ENCODE measurements at places on chromosomes 3 and 15.

DNA sequence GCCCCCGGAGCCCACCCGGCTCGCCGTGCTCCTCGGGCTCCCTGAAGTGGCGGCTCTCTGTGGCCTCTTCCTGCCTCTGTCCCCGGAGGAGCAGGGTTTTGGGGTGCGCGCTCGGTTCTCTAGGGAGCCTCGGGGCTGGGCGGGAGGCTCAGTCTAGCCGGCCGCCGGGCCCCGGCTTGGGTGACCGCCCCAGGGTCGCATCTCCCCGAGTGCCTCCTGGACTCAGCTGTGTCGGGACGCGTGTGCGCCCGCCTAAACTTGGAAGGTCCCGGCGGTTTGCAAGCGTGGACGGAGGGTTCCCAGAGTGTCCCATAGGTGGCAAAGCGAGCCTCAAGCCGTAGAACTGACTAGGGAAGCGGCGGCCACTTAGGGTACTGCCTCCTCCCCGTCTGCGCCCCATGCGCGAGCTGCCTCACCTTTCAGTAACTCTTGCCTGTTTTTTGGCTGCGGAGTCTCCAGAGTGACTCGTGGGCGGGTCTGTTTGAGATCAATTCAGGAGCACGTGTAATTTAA, 601 bp downstream of the ACTL6A start:
- peak; percentile 72 for DNase-seq
- H3K4me1 ChIP-seq: peaks cover 37% of the 10 kb centered on the region
- H3K4me3 ChIP-seq: peak overlapping the region; percentile 93
- H3K27ac ChIP-seq: peak overlapping the region; percentile 97
- H3K27me3 ChIP-seq: peaks cover 2% of the 10 kb centered on the region
- peaks cover 6% of the 10 kb centered on the region for H3K36me3 ChIP-seq

DNA sequence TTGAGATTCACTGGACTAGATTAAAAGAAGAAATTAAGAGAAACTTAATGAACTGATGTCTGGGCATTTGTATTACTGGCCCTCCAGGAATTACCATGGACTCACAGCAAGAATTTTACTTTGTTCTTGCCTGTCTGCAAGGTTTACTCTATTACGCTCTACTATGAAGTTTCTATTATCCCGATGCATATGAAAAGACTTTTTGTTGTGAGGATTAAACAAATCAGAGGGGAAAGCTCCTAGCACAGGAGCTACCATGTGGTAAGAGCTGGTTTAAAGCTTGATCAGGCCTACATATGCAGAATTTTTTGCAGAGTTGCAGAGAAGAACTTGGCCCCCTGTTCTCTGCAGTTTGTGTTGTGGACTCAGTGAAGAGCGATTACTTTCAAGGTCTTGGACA, 61.7 kb upstream of the PTX3 start:
- no peaks in the 10 kb centered on the region for H3K4me1 ChIP-seq
- no peak overlapping the region for H3K27ac ChIP-seq
- H3K4me3 ChIP-seq: no peak overlapping the region
- no peaks in the 10 kb centered on the region for H3K36me3 ChIP-seq

GRCh38 chr15:39919411-39919747, 687 bp downstream of the GPR176 start:
- no peak for DNase-seq
- H3K4me3 ChIP-seq: no peak overlapping the region
- no peaks in the 10 kb centered on the region for H3K36me3 ChIP-seq
- H3K4me1 ChIP-seq: peaks cover 18% of the 10 kb centered on the region
- no peak overlapping the region for H3K27ac ChIP-seq

DNA sequence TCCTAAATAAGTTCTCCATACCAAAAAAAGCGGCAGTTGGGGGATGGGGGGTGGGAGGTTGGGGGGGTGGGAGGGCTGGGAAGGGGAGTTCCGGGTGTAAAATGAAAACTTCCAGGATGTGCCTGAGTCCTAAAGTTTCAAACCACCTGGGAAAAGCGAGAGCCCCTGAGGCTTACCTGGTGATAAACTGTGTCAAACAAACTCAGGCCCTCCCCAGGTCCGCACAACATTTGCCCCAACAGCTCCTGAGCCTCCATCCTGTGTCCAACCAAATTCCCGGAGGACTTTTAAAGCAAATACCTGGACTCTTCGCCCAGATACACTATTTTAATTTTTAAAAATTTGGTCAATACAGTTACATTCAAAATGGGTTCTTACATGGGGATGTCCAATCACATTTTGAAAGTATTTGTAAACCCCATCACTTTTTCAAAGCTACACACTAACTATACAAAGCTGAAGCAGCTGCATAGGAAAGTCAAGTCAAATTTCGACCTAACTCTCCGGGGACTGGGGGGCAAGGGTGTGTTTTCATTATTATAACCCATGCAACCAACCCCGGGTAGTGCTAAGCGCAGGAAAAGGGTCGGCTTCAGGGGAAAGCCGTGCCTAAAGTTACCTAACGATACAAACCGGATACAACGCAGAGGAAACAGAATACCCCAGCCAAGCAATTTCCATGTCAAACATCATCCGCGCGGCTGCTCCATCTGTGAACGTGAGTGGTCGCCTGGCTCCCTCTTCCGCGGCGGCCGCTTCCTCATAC, 685 bp upstream of the FOXB1 start:
- peaks cover 93% of the 10 kb centered on the region for H3K27me3 ChIP-seq
- H3K4me1 ChIP-seq: peaks cover 44% of the 10 kb centered on the region
- peak overlapping the region; percentile 84 for H3K4me3 ChIP-seq
- H3K27ac ChIP-seq: no peak overlapping the region

DNA sequence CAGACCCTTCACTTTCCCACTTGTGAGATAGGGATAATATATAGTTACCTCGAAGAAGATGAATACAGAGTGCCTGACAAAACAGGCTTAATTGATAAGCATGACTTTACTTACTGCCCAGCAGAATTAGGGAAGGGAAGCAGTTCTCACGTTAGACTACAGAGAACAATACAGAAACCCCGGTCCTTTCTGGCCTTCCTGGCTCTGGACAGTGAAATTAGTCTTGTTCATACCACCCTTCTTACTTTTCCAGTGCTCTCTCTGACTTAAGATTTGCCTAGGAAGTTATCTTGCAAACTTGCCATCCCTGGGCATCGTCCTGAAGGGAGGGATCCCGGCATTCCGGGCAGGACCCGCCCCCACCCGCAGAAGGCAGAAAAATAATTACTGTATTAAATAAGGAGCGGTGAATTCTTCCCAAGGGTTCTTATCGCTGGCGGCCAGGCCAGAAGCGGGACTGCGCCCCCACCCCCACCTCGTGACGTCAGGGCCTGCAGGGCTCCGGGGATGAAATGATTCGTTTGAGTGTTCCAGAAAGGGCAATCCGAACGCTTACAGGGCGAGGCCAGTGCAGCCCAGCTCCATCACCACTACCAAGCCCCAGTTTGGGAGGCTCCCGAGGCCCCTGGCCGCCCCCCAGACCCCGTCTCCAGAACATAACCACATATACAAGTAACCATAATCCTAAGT, 8.4 kb downstream of the SOX2 start:
- no peak for DNase-seq
- H3K36me3 ChIP-seq: peaks cover 11% of the 10 kb centered on the region
- peaks cover 93% of the 10 kb centered on the region for H3K27me3 ChIP-seq
- no peak overlapping the region for H3K27ac ChIP-seq
- no peak overlapping the region for H3K4me3 ChIP-seq
- H3K4me1 ChIP-seq: peaks cover 6% of the 10 kb centered on the region

DNA sequence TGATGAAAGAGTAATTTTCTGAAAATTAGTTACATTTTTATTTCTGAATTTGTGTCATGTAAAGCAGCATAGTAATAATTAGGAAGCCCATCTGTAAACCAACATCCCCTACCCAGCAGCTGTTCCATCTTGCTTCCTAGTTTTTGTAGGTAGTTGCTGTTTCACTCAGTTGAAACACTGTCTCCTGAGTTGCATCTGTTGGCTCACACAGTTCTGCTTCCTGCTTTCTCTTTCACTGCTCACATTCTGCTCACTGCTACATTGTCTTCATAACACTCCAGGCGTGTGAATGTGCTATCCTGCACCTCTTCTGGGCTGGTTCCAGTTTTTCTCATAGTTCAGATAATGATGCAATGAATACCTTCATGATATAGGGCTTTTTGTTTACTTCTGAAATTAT, 123.4 kb downstream of the EPHB1 start:
- DNase-seq: no peak
- no peak overlapping the region for H3K27ac ChIP-seq
- peaks cover 5% of the 10 kb centered on the region for H3K27me3 ChIP-seq
- H3K4me1 ChIP-seq: no peaks in the 10 kb centered on the region
- H3K4me3 ChIP-seq: no peak overlapping the region
- H3K36me3 ChIP-seq: no peaks in the 10 kb centered on the region

DNA sequence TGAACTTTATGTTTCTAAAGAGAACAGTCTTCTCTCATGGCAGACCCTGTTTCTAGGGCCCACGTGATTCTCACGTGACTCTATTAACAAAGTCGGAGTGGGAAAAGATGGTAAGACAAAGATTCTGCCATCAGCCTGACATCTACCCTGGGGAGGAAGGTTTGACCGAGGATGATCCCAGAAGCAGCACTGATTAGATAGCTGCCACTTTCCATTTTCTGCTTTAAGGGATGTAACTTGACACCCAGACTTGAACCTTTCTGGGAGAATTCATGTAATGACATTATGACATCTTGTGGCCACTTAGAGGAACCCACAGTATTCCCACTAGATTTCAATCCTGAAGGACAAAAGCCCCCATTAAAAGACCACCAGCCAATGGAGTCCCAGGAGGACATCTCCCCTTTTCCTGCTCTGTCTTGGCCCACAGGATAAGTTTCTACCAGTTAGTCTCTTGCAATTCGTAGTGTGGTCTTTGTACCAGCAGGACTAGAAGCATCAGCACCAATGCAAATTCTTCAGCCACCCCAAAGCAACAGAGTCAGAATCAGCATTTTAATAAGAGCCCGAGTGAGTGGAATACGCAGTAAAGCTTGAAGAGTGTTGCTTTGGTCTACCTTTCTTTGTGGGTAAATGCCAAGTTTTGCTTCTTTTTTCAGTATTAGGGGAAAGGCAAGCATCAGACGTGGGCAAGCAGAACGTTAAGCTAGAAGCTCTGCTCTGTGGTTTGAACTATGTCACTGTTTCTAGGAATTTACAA, 480.5 kb upstream of the PROK2 start:
- no peak overlapping the region for H3K4me3 ChIP-seq
- peaks cover 4% of the 10 kb centered on the region for H3K27me3 ChIP-seq
- H3K4me1 ChIP-seq: peaks cover 57% of the 10 kb centered on the region
- H3K27ac ChIP-seq: peak overlapping the region; percentile 43
- no peak for DNase-seq
- H3K36me3 ChIP-seq: no peaks in the 10 kb centered on the region

GRCh38 chr15:69460481-69460880, 7.9 kb downstream of the RPLP1 start:
- H3K4me3 ChIP-seq: no peak overlapping the region
- peaks cover 31% of the 10 kb centered on the region for H3K4me1 ChIP-seq
- H3K27ac ChIP-seq: no peak overlapping the region
- peaks cover 21% of the 10 kb centered on the region for H3K36me3 ChIP-seq
- peaks cover 2% of the 10 kb centered on the region for H3K27me3 ChIP-seq

DNA sequence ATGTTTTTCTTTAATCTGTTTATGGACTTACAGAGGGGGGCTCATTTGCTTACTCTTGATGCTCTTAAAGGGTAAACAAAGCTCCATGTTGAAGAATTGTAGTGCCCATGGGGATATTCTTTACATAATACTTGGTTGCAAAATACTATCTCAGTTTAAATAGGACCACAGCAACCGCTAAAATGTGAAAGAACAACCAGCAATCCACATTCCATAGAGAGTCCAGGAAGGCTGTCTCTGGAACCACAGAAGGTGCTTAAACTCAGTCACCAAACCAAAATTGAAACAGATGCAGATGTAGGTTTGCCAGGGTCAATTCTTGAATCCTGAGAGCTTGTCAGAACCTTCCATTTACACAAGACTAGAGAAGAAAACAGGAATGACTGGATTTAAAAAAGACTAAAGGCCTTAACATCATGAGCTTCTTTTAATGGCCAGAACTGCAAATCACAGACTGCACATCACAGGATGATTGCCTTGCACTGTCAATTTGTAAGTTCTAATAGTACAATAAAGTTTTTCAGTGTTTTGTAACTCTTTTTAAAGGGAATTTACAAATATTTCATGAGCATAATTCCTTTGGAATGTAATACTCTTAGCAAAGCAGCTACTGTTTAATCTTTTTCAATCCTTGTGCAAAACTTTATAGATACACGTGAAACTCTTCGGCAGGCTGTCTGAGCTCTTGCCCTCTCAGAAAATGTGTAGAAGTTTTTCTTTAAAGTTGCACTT, 661.6 kb downstream of the SI start:
- no peak overlapping the region for H3K4me3 ChIP-seq
- DNase-seq: no peak
- no peaks in the 10 kb centered on the region for H3K27me3 ChIP-seq

GRCh38 chr3:171384101-171384891, 75.9 kb downstream of the TNIK start:
- H3K27me3 ChIP-seq: no peaks in the 10 kb centered on the region
- H3K4me1 ChIP-seq: peaks cover 47% of the 10 kb centered on the region
- no peak overlapping the region for H3K4me3 ChIP-seq
- no peak for DNase-seq
- H3K36me3 ChIP-seq: no peaks in the 10 kb centered on the region
- no peak overlapping the region for H3K27ac ChIP-seq

GRCh38 chr15:37967788-37968187, 33.3 kb downstream of the TMCO5A start:
- no peaks in the 10 kb centered on the region for H3K36me3 ChIP-seq
- no peak overlapping the region for H3K27ac ChIP-seq
- H3K4me1 ChIP-seq: no peaks in the 10 kb centered on the region
- no peak for DNase-seq
- no peak overlapping the region for H3K4me3 ChIP-seq

DNA sequence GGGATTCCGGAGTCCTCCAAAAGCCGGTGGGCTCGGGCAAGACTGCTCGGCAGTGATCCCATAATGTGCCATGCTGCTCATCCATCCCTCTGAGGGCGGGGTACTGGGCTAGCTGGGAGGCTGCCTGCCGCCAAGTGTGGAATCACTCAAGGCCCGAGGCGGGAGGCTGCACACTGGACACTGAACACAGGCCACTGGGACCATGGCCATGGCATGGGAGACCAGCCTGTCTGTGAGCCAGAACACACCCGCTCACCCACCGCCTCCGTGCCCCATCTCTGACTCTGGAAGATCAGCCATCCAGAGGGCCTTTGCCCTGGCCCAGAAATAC, 1.4 kb downstream of the C3orf22 start:
- H3K4me1 ChIP-seq: no peaks in the 10 kb centered on the region
- no peaks in the 10 kb centered on the region for H3K27me3 ChIP-seq
- H3K27ac ChIP-seq: no peak overlapping the region

All from activated naive CD8-positive, alpha-beta T cell treated with anti-CD3 and anti-CD28 coated beads, Interleukin-2, amount 50 U/mL, for 24 hours (primary cell).